ENCODE measurements at places on chromosomes 12 and 14.

GRCh38 chr12:9240776-9241175 is 32.6 kb upstream of the PZP start:
- DNase-seq, result no peak

DNA sequence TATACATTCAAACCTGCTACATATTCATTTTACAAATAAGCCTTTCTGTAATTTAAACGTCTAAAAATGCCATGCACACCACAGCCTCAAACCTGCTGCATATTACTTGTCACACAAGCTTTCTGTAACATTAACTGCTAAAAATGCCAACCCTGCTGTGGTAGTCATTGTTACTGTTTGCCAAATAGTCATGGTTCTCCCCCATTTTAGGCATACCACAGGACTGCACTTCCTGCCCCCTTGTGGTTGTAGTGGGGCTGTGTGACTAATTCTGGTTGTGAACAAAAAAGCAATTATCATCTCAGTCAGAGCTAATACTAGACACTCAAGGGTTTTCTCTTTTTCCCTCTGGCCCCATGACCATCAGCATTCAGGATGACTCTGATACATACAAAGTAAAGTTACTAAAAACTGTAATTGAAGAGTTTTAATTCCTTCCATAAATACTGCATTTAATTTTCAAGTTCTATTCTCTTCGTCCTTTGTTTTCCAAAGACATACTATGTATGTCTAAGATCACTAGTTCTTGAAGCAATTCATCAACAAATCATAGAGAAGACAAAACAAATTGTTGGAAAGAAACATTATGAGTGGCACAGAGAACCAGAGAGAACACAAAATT is 5.7 kb upstream of the SLC35F4 start:
- DNase-seq, result peak; percentile 37

GRCh38 chr12:52598966-52599365 is 2.3 kb downstream of the KRT72 start:
- no peak for DNase-seq

DNA sequence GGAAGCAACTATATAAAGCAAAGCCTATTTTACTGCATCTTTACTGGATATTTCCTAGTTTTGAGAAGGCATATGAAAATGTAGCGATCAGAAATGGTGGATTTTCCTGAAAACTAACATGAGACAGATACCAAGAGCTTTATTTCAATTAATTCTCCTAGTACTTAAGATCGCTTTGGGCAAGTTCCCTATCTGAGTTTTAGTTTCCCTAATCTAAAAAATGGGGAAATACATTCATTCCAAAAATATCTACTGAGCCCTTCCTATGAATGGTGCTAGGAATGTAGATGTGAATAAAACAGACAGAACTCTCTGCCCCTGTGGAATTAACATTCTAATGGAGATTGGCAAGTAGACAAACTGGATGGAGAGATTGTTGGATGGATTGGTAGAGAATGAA is 8.4 kb downstream of the CATSPERB start:
- no peak for DNase-seq

DNA sequence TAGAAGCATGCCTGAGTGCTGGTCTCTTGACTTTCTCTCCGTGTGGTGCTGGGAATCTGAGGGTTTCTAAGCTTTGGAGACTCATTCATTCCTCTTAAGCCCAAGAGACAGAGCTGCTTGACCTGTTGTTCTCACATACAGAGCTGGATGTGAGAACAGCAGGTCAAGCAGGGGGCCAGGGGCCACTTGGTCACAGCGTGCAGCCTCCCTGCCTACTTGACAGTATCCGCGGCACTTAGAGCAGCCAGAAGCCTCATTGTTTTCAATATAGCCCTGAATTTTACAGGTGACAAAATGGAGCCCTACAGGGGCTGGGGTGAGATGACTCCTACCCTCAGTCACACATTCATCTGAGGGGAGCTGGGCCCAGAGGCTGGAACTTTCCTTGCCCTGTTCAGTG is 88.9 kb downstream of the ESRRB start:
- DNase-seq, result no peak

GRCh38 chr12:63196168-63196567 is 45.2 kb upstream of the AVPR1A start:
- no peak for DNase-seq

- DNase-seq, result no peak
Measured at GRCh38 chr12:75888874-75889613, 142.5 kb downstream of the PHLDA1 start.

DNA sequence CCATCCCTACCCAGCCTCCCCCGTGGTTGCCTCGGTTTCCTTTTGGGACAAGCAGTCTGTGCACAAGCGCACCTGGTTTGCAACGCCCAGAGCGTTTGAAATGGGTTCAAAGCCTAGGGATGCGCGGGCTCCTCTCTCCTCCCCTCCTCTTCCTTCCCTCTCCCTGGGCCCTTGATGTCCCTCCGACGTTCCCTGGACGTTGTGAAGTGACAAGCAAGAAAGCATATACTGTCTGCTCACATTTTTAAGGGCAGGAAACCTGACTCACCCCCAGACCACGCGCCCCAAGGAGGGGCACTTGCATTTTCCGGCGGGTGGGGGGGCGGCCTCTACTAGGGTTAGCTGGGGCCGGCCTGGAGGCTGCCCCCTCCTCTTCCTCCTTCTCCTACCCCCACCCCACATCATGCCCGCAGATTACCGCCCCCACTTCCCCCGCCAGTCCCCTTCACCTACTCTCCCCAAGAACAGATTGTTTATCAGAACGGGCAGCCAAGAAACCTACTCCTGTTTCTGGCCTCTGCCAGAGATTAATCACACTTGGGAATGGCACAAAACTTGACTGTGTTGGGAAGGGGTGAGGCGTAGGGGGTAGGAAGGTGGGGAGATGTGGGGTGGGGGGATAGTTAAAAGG is 9.5 kb upstream of the IRF2BPL start:
- peak; percentile 90 for DNase-seq

- no peak for DNase-seq
Measured at GRCh38 chr14:31939934-31940333, 137.2 kb upstream of the ARHGAP5 start.

- DNase-seq, result no peak
Measured at GRCh38 chr12:100476013-100476751, 2.5 kb downstream of the NR1H4 start.

- no peak for DNase-seq
Measured at GRCh38 chr12:99029511-99030271, 384.6 kb downstream of the APAF1 start.

- DNase-seq, result no peak
Measured at GRCh38 chr14:24311837-24312615, 724 bp downstream of the LTB4R start.

- DNase-seq, result no peak
Measured at GRCh38 chr12:109863847-109864712, 16.3 kb downstream of the GLTP start.

- no peak for DNase-seq
Measured at GRCh38 chr12:124190312-124191023, 104.4 kb upstream of the RFLNA start.

GRCh38 chr14:54840336-54840735 is 62.3 kb downstream of the GCH1 start:
- DNase-seq, result no peak

GRCh38 chr14:101019990-101020710 is 116.6 kb upstream of the RTL1 start:
- DNase-seq, result no peak

DNA sequence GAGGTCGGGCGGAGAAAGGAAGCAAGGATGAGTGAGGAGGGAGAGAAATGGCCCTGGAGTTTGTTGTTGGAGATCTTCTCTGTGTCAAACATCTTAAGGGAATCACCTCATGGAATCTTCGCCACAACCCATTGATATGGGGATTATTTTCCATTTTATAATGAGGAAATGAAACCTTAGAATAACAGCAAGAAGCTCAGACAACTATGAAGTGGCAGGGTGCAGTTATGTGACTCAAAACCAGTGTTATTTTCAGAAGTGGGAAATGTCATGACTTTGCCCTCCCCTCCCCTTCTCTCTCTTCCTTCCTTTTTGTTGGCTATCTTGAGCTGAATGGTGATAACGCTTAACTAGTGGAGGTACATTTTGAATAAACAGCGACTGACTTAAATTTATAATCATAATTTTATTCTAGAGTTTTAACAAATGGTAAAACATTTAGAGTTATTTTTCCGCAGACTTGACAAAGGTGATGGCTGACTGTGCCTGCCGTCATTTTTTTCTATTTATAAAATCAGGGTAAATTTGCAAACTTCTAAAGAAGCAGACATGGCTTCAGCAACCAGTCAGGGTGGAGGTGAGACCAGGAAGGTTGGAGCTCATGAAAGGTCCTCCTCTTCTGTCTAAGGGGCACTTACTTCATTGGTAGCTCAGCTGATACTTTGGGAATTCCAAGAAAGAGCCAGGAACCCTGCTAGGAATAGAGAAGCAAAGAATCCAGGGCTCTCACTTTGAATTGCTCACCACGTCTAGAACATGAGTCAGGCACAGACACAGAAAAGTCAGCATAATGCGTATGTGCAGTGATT is 232.4 kb downstream of the RGS6 start:
- no peak for DNase-seq

DNA sequence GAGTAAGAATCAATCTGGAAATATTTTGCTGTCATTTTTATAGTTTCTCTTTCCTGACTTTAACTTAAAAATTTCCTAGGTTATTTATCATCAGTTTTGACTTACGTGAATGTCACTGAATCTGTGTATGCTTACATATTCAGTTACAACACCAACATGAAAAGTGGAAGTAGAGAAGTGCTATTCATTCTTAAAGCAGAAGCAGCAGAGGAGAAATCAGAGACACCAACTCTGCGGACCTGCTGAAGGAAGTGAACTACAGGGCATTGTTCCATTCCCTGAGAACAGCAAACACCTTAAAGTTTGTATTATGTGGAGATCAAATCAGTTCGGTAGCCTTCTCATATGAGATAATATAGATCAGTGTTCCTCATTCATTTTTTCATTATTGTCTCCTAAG is 34.1 kb downstream of the RAD51B start:
- DNase-seq, result no peak

Measured in Jurkat, Clone E6-1 (cell line).